ENCODE measurements at places on chromosomes 3 and 15.

GRCh38 chr3:74353039-74353438, 261.4 kb downstream of the CNTN3 start:
- DNase-seq: no peak

DNA sequence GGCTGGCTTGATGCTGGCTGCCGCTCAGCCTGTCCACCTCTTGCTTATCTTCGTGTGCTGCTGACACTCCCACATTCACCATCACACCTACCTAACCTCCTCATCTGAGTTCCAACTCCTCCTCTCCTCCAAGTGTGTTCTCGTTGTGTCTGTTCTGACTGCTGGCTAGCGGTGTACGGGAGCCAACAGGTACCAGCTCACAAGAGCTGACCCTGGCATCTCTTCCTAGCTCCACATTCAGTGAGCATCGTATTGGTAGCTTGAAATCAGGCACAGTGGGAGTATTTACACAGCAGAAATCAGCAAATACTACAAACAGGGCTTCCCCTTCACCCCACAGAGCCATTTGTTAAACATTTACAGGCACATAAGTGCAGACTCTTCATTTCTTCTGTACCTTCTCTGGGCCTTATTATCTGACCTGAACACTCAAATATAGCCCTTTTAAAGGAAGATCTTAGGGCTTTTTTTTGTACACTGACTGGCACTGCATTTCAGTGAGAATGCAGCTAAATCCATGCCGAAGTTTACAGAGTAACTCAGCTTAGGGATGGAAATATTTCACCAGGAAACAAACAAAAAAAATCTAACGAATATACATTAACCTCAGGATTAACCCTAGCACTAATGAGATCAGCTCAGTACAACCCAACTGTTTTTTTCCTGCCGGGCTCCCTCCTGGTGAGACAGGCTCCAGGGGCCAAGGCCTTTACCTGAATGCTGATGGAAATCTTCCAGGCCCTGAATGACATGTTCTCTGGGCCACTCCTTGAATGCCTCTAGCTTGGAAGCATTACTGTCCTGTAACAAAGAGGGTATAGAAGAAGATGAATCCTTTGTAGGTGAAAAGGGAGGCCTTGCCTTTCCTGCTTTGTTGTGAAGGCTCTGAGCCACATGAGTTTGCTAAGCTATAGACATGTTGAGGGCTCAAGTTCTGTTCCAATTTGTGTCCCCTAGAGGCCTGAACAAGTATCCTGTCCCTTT, 150.5 kb upstream of the LPP start:
- no peak for DNase-seq

DNA sequence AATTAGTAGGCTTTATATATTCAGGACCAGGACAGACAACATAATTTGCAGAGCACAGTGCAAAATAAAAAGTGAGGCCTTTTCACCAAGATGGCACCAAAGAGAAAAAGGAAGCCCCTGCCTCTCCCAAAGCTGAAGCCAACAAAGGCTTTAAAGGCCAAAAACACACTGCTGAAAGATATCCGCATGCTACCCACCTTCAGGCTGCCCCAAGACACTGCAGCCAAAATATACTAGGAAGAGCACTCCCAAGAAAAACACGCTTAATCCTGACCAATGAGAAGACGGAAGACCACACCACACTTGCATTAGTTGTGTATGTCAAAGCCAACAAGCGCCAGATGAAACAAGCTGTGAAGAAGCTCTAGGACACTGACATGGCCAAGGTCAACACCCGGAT, 38.0 kb downstream of the PIK3CB start:
- DNase-seq: no peak

GRCh38 chr3:23002151-23002550, 201.0 kb upstream of the UBE2E2 start:
- DNase-seq: no peak

DNA sequence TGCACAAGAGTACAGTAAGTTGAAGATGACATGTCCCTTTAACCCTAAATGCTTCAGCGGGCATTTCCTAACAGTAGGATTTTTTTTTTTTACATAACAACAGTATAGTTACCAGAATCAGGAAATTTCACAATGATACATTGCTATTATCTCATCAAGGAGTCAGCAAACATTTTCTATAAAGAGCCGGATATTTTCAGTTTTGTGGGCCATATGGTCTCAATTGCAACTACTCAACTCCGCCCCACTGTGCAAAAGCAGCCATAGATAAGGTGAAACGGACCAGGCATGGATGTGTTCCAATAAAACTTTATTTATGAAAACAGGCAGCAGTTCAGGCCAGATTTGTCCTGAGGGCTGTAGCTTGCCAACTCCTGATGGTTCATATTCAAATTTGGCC, 130.6 kb downstream of the SMAD6 start:
- DNase-seq: no peak

DNA sequence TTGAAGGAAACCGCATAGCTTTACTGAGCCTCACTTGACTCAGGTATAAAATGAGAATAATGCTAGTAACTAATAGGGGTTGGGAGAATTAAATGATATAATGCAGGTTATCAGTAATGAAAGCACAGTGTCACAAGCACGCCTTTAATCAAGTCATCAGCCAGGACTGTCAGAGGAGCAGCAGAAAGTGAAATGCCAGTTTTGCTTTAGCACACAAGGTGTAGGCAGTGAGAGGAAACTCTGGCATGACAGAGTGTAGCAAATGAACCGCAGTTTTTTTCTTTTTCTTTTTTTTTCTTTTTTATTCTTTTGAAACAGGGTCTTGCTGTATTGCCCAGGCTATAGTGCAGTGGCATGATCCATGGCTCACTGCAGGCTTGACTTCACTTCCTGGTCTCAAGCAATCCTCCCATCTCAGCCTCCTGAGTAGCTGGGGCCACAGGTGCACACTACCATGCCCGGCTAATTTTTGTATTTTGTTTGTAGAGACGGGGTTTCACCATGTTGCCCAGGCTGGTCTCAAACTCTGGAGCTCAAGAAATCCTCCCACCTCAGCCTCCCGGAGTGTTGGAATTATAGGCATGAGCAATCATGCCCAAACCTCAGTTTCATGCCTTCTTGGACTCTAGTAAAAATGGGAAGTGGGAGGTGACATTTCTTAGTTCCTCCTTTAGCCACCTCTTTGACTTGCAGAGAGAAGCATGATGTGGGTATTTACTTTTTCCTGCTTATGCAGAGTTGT, 9.7 kb upstream of the SCAANT1 start:
- DNase-seq: no peak

- no peak for DNase-seq
These were observed 4.5 kb upstream of the NANOGP8 start for GRCh38 chr15:35089551-35089950.

DNA sequence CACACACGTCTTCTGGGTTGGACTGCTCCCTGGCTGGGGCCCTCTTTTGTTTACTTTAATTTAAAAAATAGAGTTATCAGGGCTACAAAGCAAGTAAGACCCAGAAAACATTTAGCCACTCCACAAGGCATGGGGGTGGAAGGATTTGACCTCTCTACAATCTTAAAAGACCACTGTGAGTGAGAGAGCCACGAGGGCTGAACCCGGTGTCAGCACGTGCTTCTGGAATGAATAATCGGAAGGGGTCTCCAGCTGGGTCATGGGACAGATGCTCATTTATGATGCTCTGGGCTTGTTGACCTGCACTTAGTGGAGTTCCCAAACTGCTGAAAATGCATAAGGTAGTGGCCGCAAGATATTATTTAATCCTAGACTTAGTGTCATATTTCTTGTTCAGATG, 52.4 kb downstream of the EIF4E3 start:
- no peak for DNase-seq

- DNase-seq: no peak
These were observed 33.0 kb downstream of the SHC4 start for GRCh38 chr15:48930735-48931134.

GRCh38 chr3:6799264-6799915, 61.5 kb upstream of the GRM7 start:
- DNase-seq: no peak

- no peak for DNase-seq
These were observed 228.0 kb downstream of the FMN1 start for GRCh38 chr15:32966512-32966911.

DNA sequence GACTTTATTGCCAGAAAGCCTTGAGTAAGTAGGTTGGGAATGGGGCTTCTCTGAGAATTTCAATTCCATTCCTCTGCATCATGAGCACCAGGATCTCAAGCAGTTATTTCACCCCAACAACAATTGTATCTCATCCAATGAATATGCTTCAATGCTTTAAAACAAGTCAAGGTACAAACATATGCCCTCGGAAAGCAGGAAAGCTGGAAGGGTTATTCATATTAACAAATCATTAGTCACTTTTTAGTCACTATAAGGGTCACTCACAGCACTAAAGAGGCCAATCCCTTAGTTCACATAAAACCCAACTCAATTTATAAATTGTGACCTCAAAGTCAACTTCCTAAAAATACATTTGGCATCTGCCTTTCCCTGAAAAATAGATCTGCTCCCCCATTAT, 16.2 kb downstream of the MB21D2 start:
- DNase-seq: no peak

GRCh38 chr3:145854499-145854898, 306.5 kb downstream of the PLOD2 start:
- DNase-seq: no peak

GRCh38 chr3:30811151-30811795, 83.2 kb downstream of the GADL1 start:
- no peak for DNase-seq

DNA sequence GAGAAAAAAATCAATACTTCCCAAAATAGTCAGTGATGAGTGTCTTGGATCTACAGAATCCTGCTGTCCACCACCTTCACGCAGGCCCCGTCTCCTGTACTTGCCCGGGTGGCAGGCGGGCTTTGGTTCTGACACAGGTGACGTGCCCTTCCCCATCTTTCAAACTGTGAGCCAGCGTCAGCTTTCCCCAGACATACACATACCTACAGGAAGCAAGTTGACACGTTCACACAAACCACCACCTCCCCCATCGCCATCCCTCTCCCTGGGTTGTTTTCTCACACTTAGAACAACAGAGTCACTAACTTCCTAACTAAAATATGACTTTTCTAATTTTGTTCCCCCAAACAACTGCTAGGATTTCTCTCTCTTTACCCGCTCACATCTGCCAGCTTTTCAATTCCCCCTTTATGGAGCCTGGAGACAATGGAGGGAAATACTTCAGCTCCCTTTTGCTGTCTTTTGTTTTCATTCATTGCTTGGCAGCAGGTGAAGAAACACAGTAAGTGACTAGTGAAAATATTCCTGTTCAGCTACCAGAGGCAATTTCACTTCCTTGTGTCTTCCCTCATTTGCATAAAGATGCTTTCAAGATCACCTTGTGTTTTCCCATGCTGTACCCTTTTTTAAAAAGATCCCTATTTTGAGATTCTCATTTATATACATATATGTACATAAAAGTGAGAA, 248.3 kb downstream of the SLCO3A1 start:
- DNase-seq: no peak

DNA sequence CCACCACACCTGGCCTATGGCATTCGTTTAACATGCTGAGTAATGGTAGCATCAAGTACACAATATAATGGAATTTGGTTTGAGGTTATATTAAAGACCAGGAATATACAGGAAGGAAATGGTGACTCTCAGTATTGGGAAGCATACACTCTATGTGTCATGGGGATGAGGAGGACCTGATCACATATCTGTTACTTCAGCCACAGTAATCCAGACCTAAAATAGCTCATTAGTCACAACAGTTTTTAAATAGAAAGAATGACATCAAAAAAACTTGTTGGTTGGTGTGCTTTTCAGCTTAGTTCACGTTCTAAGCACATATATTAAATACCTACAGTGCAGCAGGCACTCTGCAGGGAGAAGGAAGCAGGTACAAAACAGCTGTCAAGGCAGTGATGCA, 52.5 kb upstream of the ATP2C1 start:
- no peak for DNase-seq

GRCh38 chr3:38147421-38147820, 9.0 kb downstream of the MYD88 start:
- no peak for DNase-seq

GRCh38 chr3:46186471-46187340, 21.4 kb downstream of the CCR1 start:
- DNase-seq: no peak

- DNase-seq: no peak
These were observed 417.7 kb upstream of the TGFBR2 start for GRCh38 chr3:30188713-30189112.

GRCh38 chr3:38107911-38108648, 28.8 kb downstream of the ACAA1 start:
- no peak for DNase-seq

GRCh38 chr15:76994971-76995945, at the start of gene PSTPIP1:
TSS of gene PSTPIP1 (plus strand) at chr15:76995126. CDS start at chr15:76995574, 448 bp downstream.
- DNase-seq: no peak

GRCh38 chr3:137641879-137642704, 122.0 kb upstream of the SOX14 start:
- no peak for DNase-seq

- peak; percentile 91 for DNase-seq
These were observed 40.9 kb upstream of the IDH2 start for GRCh38 chr15:90143166-90143655.

- no peak for DNase-seq
These were observed 8.5 kb downstream of the IP6K2 start for GRCh38 chr3:48708481-48708889.

GRCh38 chr3:12856626-12857025, 15.3 kb upstream of the RPL32 start:
- DNase-seq: no peak

DNA sequence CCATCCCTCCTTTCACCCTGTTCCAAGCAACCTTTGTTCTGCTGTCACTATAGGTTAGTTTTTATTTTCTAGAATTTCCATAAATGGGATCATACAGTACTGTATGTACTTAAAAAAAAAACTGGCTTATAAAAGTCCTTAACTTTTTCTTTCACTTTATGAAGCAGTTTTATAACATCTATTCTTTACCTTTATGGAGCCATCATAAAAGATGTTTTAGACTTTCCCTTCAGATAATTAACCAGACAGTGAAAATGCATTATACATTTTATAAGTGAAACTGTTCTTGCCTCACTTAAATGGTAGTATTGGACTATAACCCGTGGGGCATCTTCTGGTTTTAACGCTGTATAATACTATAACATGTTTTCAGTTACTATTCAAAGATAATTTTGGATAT, 26.2 kb downstream of the PLS1 start:
- no peak for DNase-seq

GRCh38 chr15:69290346-69291164, 8.2 kb upstream of the PAQR5 start:
- DNase-seq: no peak

GRCh38 chr3:107919239-107919638, 171.6 kb downstream of the CD47 start:
- no peak for DNase-seq

DNA sequence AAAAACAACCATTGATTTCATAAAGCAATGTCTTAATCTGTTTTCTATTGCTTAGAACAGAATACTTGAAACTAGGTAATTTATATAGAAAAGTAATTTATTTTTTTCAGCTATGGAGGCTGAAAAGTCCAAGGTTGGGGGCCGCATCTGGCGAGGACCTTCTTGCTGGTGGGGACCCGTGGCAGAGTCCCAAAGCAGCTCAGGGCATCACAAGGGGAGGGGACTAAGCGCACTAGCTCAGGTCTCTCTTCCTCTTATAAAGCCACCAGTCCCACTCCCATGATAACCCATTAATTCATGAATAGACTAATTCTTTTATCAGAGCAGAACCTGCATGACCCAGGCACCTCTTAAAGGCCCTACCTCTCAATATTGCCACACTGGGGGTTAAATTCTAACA, 87.2 kb upstream of the KLF13 start:
- DNase-seq: no peak
